ENCODE measurements at places on chromosomes 1 and 21.

DNA sequence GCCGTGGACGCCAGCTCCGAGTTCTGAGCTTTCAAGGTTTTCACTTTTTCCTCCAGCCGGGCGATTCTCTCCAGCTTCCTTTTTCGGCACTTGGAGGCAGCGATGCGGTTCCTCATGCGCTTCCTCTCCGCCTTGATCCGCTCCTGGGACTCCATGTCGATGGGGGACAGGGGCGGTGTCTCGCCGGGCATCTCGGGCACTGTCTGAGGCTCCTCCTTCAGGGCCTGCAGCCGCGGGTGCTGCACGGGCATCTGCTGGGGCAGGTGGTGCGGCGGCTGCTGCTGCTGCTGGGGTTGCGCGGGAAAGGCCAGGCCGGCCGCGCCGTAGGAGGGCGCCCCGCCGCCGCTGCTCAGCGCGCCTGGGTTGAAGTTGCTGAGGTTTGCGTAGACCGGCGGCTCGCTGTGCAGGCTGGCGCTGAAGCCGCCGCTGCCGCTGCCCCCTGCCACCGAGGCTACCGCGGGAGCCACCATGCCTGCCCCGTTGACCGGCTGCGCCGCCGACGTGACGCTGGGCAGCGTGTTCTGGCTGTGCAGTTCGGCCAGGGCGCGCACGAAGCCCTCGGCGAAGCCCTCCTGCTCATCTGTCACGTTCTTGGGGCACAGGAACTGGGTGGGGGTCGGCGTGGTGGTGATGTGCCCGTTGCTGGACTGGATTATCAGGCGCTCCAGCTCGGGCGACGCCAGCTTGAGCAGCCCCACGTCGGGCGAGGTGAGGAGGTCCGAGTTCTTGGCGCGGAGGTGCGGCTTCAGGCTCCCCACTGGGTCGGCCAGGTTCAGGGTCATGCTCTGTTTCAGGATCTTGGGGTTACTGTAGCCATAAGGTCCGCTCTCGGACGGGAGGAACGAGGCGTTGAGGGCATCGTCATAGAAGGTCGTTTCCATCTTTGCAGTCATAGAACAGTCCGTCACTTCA is 1.4 kb downstream of the JUN start:
- DNase-seq: peak; percentile 77

DNA sequence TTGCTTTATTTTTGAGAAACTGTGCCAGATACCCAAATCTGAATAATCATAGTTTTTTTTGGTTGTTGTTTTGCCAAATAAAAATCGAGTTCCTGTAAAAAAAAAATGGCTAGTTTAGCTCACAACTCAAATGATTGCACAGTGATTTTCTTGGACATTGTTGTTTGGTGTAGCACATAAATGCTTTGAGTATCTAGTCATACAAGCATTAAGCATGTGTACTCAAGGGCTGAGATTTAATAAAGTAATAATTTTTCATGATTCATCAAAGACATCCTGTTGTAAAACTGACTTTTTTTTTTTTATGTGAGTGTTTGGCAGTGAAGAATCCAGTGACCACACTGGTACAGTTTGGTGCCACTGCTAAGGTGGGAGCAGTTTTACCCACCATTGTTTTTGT is 18.8 kb downstream of the ITSN1 start:
- no peak for DNase-seq

DNA sequence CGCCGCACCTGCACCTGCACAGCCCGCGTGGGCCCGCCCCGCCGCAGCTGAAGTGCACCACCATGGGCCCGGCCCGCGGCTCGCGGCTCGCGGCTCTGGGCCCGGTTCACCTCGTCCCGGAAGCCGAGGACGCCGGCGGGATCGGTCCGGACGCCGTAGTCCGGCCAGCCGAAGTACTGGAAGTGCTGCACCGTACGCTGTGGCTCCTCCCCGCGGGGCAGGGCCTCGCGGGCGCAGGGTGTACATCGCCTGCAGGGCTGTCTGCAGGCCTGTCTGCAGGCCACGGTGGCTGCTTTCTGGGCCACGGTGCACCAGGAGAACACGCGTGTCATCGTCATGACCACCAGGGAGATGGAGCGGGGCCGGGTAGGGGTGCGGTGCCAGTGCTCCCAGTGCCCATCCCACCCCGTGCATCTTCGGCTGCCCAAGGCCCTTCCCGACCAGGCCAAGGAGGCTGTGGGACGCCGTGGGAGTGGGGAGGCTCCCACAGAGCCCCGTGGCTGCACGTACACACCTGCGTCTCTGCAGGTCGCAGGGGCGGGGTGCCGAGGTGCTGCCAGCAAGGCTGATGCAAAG is 6.7 kb downstream of the RNF223 start:
- no peak for DNase-seq

GRCh38 chr1:156656806-156657740 is 15.2 kb downstream of the BCAN start:
- DNase-seq: peak; percentile 85

- DNase-seq: no peak
Observed at GRCh38 chr1:33302325-33302724, 18.6 kb downstream of the A3GALT2 start.

- no peak for DNase-seq
Observed at GRCh38 chr1:187091666-187092065, 262.9 kb downstream of the PLA2G4A start.

GRCh38 chr1:99445486-99445885 is 181.2 kb downstream of the PLPPR4 start:
- no peak for DNase-seq

DNA sequence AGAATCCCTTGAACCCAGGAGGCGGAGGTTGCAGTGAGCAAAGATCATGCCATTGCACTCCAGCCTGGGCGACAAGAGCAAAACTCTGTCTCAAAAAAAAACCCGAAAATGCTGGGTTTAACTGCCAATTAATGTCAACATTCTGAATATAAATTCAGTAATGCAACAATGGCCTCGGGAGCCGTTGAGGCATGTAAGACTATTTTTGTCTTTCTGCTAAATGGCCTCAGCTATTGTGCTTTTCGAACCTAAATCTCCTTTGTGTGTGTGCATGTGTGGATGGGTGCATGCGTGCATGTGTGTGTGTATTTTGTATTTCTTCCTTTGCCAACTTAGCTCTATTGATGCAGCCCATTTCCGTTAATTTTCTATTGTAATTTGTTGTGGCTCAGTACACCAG is 31.6 kb downstream of the CLIC4 start:
- no peak for DNase-seq

GRCh38 chr21:39613041-39613934 is 548 bp downstream of the B3GALT5 start:
- DNase-seq: no peak

- DNase-seq: no peak
Observed at GRCh38 chr1:70809069-70809468, 238.5 kb downstream of the PTGER3 start.

DNA sequence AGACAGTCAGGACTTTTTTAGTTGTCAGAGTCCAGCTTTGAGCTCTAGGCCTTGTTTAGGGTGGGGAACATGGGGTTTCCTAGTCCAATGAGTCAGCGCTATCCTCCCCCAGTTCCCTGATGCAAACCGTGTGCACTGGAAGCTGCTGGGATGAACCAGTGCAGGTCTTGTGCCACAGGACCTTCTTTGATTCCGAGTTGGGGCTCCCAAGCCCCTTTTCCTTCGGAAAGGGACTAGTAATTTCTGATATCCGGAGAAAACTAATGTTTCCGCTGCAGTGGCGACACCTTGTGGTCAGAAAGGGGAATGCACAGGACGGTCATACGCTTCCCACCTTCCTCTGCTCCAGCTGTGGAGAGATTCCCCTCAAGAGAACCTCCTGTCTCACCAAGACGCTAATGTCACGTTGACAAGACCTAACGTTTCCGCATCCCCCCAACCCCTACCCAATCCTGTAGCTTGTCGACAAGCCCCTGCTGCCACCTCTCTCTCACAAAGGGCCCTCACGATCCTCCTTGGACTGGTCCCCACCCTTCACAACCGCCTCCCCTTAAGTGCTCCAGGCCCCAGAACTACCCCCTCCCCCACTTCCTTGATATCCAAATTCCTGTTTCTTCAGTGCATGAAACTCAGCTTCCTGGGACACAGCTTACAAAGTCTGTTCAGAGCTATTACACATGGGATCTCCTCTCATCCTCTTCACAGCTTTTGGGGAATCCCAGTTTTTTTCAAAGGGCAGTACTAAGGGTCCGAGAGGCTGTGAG is 30.9 kb downstream of the GPA33 start:
- DNase-seq: peak; percentile 78

DNA sequence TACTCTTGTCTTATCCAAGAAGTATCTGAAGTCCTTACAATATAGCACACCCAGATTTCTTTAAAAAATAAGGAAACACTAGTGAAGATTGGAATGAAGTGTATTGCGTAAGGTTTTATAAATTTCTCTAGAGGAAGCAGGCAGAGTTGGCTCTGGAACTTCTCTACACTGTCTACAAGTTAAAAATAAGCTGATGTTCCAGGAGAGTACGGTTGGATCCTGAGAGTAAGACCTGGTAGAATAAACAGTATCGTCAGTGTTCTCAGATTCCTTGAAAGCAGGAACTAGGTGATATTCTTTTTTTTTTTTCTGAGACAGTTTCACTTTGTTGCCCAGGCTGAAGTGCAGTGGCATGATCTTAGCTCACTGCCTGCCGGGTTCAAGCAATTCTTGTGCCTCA is 107.9 kb downstream of the USP25 start:
- peak; percentile 40 for DNase-seq

- DNase-seq: no peak
Observed at GRCh38 chr21:28865488-28866186, 127.0 kb downstream of the LTN1 start.

DNA sequence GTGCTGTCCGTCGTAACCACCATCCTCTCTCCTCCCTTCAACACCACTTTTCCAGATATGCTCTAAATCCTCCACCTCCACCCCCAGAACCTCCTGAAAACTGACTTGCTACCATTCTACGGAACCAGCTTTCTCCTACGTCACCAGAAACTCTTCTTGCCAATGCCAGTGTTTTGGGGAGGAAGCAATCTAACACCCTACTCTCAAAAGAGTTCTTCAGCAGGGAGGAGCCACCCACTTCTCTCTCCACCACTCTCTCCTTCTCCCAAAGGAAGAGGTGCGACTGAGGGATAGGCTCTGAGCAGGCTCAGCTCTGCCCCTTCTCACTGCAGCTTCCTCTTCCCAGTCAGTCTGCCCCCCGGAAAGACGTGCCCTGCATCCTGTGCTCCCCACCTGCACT is 6.1 kb upstream of the S100A2 start:
- no peak for DNase-seq

DNA sequence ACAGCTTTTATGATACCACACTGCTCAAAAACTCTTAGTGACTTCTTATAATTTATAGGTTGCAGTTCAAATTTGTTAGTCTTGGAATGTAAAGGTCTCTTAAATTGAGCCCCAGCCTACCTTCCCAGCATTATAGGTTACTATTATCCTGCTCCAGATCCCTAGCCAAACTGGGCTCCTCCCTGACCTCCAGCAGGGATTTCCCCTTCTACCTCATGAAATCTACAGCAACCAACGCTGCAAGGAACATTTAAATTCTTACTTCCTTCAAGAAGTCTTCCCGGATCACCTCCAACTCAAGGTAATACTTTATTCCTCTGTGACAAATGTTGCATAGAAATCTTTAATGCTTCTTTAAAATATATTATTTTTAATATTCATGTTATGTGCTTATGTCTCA is 255.1 kb upstream of the C1orf105 start:
- DNase-seq: no peak

DNA sequence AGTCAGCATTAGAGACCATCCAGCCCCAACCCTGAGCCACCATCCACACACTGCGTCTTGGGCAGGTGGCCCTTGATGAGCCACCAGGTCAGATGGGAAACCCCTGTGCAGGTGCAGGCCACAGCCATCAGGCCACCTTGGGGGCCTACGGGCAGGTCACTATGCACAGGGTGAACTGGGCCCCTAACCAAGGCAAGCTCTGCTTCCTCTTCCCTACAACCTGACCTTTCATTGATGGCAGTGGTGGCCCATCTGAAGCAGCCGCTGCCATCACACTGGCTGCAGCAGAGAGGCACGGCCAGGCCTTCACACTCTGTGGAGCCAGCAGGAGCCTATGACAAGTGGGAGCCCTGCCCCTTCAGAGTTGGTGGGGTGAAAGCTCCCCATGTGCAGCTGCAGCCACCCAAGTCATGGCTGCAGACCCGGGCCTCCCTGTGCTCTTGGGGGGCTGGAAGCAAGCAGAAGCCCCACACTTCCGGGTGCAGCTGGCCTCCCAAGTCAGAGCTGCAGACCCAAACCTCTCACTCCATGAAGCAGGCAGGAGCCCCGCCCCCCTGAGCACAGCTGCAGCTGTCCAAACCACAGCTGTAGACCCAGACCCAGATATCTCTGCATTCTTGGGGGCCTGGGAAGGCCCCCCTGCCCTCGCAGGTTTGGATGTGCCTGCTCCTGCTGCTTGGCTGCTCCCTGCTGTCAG is 681.5 kb downstream of the MATN1 start:
- no peak for DNase-seq

DNA sequence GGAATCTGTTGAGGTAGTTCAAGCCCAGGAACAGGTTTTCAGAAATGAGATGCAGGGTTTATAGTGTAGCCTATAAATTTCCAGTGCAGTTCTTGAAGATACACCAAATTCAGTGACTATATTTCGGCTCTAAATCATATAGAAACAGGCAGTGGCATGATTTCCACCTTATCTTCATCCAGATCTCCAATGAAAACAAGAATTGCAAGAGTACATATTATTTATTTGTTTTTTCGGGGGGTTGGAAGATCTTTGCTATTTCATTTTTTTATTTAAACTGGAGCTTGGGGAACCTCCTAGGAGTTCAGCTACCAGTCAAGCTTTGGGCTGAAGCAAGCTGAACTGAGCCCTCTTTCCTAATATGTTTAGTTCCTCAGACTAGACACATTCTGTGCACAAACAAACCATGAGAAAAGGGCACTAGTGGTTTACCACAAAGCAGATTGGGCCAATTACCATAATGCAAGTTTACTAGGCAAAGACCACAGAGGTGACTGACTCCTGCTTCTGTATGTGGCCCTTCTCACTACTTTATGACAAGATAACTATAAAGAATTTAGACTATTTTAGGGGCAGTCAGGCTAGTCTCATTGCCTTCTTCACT is 68.5 kb downstream of the RGS2 start:
- peak; percentile 83 for DNase-seq

DNA sequence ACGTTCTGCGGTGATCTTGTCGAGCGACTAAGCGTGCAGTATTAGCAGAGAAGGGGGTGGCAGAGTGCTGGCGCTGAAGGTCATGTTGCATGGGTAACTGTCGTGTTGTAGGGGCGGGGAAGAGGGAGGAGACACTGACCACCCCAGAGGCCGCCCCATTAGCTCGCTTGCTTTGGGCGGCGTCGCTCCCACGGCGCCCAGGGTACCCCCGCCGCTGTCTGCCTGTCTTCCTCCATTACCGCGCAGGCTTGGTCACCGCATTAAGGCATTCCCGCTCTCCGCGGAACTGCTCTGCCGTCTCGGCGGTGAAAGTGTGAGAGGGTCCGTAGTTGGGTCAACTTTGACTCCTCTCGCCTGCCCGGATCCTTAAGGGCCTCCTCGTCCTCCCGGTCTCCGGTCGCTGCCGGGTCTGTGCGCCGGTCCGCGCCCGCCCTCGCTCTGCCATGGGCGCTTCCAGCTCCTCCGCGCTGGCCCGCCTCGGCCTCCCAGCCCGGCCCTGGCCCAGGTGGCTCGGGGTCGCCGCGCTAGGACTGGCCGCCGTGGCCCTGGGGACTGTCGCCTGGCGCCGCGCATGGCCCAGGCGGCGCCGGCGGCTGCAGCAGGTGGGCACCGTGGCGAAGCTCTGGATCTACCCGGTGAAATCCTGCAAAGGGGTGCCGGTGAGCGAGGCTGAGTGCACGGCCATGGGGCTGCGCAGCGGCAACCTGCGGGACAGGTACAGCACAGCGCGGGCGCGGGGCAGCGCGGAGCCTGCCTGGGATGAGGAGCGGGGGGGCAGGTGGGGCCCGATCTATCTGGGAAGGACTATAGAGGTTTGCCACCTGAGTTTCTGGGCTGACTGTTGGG is at the start of gene MTARC2:
MTARC2 (plus strand) TSS at position 234 of the 846 bp plus-strand sequence; CDS start at position 444, 210 bp downstream.
- DNase-seq: peak; percentile 83

GRCh38 chr1:172941471-172941870 is 109.3 kb downstream of the TNFSF18 start:
- no peak for DNase-seq

Data from suppressor macrophage (primary cell).